ENCODE measurements at places on chromosomes 5 and 9.

DNA sequence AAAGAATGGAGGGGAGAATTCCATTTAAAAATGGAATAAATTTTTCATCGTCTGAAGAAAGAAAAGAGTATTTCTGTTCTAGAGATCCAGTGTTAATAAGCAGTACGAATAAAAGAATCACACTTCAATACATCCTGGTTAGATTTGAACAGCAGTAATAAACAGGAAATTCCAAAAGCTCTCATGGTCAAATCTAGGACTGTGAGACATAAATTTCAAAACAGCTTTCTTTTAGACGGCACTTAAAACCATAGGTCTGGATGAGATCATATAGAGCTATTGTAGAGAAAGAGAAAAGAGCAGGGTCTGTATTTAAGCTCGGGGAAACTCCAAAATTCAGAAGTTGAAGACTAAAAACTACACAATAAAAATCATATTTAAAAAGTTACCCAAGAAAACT is 1006.9 kb upstream of the CTNND2 start:
- no peak for DNase-seq

DNA sequence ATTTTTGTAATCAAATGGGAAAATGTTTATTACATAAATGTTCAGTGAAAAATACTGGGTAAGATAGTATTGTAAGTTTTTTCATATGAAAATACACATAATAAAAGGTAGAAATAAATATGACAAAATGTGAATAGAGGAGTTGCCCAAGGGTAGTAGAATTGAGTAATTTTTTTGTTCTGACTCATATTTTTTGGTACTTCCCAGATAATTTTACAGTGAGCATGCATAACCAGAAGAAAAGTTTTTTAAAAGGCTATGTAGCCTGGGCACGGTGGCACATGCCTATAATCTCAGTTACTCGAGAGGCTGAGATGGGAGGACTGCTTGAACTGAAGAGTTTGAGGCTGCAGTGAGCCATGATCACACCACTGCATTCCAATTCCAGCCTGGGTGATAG is 116.9 kb downstream of the PIP5K1B start:
- no peak for DNase-seq

DNA sequence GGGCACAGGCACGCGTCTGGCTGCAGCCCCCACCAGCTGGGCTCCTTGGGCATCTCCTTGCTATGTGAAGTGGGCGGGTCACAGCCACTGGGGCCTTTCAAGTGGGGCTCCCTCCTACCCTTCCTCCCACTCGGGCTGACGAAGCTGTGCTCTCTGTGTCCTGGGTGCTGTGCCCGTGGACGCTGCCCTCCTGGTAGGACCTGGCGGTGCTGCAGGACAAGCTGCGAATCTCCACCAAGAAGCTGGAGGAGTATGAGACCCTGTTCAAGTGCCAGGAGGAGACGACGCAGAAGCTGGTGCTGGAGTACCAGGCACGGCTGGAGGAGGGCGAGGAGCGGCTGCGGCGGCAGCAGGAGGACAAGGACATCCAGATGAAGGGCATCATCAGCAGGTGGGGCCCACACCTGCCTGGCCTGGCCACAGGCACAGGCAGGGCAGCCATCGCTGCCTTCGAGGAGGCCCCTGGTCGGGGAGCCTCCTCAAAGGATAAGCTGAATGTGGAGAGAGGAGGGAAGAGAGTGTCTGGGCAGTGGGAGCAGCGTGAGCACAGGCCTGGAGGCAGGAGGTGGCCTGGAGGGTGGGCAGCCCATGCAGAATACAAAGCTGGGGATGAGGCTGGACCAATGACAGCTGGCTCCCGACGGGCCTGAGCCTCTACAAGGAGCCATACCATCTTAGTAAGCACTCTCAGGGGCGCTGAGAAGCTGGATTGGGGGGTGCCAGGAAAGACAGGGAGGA is 124.7 kb downstream of the DAB2IP start:
- no peak for DNase-seq

DNA sequence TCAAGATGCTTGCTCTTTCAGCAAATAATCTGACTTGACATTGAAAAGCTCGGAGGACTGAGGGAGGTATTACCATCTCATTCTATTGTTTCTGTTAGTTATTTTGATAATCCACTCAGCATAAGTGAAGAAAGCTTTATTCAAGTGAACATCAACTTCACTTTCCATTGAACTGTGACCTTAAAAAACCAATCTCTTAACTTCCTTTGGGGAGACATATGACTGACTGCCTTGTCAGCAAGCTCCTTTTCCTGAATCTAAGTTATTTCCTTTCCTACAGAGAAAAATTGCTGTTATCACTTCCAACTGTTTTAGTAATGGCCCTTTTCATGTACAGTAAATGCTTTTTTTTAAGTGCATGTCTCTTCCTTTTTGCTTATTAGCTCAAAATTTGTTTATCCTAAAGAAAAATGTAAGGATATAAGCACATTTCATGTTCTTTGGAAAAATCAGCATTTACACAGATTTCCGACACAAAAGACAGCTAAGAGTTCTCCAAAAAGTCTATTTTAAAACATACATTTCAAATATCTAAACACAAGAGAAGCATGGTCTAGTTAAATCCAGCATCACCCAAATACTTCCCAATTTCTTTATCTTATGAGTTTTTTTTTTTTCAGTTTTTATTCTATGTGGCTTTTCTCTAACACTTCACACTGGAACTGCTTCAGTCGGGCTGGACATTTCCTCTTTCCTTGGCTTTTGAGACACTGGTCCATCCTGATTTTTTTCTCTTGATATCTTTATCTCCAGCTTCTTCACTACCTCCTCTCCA is 117.9 kb upstream of the DAB2 start:
- no peak for DNase-seq

DNA sequence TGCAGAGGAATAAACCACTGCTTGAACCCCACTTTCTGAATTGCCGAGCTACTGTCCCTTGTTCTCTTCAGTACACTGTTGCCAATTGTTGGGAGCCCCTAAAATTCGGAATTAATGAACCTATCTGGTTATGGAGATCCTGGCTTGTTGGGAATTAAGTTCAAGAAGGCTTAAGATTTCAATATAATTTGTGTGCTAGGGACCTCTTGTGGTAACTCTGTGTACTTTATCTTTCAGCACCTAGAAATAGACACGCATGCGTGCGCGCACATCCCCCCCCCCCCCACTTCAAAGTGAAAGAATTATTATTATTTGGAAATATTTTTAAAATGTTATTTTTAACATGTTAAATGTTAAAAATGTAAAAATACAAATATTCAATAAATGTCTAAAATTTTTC is 53.3 kb upstream of the FAM169A start:
- DNase-seq = no peak

DNA sequence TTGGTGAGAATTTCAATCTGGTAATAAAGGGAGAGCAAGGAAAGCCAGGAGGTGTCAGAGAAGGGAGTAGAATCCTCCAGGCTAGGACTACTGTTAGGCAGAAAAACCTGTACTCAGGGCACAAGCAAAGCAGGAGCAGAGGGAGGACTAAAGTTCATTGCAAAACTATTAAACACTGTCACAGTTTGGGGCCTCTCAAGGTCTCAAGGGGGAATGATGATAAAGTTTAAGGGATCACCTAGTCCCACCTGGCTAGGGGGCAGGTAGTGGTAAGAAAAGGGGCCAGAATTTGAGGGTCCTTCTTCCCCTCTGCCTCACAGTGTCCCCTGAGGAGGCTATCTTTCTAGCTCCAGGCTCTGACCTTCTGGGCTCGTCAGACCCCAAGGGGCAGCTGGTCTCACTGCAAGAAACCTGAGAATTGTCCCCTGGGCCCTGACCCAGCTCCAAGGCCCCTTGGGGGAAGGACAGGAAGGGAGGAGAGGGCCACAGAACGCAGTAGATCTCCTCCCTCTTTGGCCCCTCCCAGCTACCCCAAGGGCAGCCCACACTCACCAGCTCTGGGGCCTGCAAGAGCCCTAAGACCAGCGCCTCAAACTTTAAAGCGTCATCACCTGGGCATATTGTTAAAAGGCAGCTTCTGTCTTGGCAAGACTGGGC is 974 bp downstream of the CCDC69 start:
- peak; percentile 55 for DNase-seq

GRCh38 chr5:31743678-31744077 is 104.7 kb downstream of the PDZD2 start:
- DNase-seq = no peak

- no peak for DNase-seq
These were observed 2.1 kb upstream of the SLC25A46 start for GRCh38 chr5:110736753-110737152.

- DNase-seq = peak; percentile 41
These were observed 4.8 kb downstream of the ATP6V1G1 start for GRCh38 chr9:114592356-114592755.

DNA sequence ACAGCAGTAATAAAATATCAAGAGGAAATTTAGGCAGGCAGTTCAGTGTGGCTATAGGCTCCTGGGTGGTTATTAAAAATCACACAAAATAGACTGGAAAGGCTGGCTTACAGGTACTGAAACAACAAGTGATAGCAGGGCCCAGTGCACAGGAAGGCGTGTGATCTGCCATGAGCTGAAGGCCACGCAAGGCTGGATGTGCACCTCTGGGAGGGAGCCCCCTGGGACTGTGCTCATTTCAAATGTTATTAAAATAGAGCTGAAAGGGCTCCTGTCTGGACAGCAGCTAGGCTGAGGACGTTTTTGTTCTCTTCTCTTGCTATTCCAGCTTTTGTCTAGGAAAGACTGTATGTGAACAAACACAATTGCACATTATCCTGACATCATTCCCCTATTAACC is 324.3 kb upstream of the RFX3 start:
- DNase-seq = no peak

- no peak for DNase-seq
These were observed 62.4 kb downstream of the ZNF608 start for GRCh38 chr5:124683917-124684555.

DNA sequence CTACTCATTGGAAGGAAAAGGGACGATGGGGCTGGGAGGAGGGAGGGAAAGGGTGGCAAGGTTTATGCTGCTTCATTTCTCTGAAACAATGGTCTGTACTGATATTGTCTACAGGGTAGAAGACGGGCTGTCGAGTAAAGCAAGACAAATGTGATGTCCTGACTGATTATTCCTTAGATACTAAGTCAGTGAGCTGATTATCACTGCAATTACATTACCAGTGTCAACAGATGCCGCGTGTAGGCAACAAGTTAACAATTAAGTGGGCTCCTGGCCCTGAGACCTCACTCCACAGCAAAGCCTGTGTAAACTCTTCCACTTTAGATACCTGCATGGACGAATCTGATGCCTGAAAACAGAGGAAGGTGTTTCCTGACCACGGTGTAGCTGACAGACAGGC is 602.8 kb downstream of the IRX1 start:
- no peak for DNase-seq

DNA sequence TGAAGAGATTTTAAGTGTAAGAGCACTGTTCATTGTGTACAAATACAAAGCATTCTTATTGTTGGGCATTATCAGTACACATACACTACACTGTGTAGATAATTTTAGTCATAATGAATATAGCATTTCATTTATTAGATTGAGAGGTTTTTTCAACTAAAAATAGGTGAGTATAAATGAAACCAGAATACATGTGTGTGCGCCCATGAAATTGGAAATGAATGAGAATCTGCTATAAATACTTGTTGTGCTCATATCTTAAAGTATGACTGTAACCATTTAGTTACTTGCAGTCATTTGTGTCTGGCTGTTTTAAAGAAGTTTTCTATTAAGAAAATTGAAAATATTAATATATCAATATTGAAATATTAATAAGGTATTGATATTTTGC is 189.0 kb upstream of the MEF2C start:
- DNase-seq = no peak

GRCh38 chr5:41338136-41338675 is 124.9 kb upstream of the C6 start:
- DNase-seq = no peak

DNA sequence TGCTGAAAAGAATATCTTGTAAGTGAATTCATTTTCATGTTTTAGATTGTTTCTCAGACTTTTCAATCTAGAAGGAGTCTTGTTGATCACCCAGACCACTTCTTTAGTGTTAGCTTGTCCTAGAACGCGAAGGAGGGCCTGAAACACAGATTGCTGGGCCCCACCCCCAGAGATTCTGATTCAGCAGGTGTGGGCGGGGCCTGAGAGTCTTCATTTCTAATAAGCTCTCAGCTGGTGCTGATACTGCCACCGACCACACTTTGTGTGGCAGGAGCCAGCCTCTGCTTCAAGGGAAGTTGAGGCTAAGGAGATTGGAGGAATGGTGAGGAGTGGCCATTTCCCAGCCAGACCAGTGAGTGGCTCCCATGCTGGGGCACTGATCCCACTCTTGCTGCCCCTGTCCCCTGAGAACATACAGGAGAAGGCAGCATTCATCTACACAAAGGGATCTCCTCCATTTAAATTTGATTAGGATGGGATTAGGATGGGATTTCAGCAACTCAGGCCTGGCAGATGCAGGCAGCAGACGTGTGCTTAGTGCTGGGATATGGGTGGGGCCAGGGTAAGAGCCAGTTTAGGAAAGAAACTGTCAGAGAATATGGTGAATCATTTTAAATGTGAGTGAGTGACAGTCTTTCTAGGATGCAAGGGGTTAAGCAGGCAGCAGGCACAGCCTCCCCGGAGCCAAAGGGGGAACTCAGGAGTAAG is 35.9 kb downstream of the ZNF618 start:
- DNase-seq = no peak

GRCh38 chr9:8826281-8826680 is 1026.7 kb upstream of the DMAC1 start:
- no peak for DNase-seq

GRCh38 chr9:92671323-92671722 is 1.4 kb upstream of the IPPK start:
- no peak for DNase-seq

DNA sequence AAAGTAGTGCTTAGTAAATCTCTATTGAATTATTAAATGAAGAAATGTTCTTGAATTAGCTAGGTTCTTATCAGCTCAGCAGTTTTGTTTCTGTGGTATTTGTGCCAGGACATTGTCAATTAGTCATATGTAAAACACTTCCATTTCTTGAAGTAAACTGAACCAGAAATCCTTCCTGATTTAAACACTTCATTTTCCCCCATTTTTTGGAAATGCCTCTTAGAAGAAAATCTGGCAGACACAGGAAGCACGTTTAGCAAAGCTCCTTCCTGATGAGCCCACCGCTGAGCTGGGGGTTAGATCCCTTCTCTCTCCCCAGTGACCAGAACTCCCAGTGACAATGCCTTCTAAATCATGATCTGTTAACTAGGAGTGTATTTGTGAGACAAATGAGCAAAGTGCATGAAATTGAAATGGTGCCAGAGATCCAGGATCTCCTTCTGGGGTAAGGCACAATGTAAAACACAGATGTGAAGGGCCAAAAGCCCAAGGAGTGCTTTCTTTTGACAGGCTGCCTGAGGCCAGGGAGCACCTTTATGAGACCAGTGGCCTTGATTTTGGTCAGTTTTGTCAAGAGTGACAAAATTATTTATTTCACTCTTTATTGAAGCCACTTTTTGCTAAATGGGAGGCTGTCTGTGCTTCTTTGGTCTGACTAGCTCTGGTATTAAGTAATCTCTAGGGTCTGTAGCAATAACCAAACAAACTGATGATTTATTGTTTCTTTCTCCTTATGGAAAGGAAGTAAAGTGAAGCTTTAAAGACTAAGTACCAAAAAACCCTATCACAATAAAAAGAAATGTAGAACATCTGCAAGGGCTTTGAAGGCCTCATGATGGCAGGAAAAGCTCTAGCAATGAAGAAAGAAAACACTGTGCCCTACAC is 25.5 kb upstream of the RUSC2 start:
- no peak for DNase-seq
